CMK (cell line): ENCODE measurements at places on chromosomes 6 and 20.
A peak's percentile ranks its signal among the peaks of the same experiment; 100 is the strongest.

DNA sequence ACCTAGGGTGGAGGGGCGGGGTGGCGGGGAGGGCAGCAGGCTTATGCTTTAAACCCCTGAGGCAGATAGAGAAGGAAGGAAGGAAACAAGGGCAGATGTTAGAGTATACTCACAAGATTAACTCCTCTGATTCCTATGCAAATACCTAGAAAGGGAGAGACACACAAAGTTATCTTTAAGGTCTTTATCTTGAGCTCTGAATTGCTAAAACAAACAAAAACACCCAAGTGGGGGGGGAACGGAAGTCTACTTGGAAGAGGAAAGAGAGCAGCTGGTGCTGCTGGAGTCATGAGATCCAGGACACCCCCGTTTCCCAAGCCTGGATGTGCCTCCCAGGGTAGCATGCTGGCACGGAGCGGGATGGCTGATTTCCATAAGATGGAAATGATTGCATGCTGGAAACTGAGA, 43.4 kb downstream of the PLAGL1 start:
- DNase-seq: peak; percentile 52

GRCh38 chr6:21537637-21538036, 55.9 kb upstream of the SOX4 start:
- no peak for DNase-seq

GRCh38 chr20:53202777-53203176, 230.6 kb downstream of the TSHZ2 start:
- DNase-seq: no peak

DNA sequence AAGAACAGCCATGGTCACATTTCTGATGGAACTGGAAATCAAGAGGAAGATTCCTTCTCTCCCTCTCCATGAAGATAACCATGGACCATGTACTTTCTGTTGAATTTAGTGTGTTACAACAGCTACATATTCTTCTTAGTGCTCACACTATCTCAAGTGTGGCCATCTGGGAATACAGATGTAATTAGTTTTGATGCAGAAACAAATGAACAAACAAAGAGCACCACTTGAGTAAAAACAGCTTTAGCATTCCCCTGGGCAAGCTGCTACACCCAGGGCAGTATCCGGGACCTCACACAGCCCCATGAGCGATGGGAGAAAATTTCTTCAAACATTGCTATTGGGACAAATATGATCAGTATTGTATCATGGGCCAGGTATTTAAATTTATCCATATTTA, 75.2 kb downstream of the RAMACL start:
- DNase-seq: no peak

- DNase-seq: no peak
Observed at GRCh38 chr6:31190488-31190887, 20.0 kb upstream of the POU5F1 start.

GRCh38 chr6:104940893-104941728, 15.8 kb upstream of the LIN28B start:
- no peak for DNase-seq

DNA sequence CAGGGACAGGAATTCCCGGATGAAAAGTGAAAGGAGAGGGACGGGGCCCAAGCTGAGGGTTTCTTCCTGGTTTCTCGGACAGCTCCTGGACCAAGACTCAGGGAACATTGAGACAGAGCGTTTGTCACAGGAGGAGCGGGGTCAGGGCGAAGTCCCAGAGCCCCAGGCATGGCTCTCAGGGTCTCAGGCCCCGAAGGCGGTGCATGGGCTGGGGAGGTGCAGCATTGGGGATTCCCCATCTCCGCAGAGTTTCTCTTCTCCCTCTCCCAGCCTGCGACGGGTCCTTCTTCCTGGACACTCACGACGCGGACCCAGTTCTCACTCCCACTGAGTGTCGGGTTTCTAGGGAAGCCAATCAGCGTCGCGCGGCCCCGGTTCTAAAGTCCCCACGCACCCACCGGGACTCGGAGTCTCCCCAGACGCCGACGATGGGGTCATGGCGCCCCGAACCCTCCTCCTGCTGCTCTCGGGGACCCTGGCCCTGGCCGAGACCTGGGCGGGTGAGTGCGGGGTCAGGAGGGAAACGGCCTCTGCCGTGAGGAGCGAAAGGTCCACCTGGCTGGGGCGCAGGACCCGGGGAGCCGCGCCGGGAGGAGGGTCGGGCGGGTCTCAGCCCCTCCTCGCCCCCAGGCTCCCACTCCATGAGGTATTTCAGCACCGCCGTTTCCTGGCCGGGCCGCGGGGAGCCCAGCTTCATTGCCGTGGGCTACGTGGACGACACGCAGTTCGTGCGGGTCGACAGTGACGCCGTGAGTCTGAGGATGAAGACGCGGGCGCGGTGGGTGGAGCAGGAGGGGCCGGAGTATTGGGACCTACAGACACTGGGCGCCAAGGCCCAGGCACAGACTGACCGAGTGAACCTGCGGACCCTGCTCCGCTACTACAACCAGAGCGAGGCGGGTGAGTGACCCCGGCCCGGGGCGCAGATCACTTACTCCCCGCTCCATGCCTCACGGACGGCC, 54.6 kb upstream of the POLR1H start:
- DNase-seq: no peak

DNA sequence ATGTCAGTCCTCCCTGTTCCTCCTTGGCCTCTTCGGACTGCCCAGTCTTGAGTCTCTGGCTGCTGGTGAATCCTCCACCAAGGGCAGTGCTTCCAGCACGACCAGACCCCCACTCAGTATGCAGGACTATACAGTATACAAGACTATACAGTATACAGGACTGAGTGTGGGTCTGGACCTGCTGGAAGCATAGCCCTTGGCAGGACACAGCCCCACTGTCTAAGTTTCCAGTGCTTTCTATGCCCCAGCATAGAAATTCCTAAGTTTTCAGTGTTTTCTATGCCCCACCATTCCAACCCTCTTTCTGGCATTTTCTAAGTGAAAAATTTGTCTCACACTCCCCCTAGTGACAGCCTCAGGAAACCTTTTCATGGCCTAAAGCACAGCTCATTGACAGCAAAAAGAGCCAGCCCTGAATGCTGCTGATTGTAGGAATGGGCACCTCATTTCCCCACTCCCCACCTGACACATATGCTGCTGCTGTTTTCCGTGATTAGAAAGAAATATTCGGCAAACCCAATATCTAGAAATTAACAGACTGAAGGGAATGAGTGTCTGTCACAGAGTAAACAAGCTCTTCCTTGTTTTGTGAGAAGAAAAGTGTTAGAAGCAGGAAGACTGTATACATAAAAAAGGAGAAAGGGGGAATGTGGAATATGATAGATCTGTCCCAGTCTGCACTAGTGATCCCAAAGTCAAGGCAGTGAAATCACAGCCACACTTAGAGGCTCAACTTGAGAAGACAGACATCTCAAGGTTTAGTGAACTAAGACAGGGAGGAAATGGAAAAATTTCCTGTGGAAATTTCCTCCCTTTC, 206.9 kb downstream of the IBTK start:
- DNase-seq: no peak

DNA sequence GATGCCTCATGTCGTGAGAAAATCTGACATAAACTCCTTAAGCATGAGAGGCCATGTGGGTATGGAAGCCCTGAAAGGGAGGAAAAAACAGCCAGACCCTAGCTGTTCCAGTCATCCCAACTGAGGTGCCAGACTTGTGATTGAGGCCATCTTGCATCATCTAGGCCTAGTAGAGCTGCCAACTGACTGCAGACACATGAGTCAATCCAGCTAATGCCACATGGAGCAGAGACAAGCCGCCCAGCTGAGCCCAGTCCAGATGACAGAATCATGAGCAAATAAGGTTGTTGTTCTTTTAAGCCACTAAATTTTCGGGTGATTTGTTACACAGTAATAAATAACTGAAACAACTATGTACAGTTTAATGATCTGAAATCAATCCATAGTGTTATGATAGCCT, 680.9 kb downstream of the MAFB start:
- no peak for DNase-seq

- no peak for DNase-seq
Observed at GRCh38 chr20:36644032-36644705, 1.8 kb downstream of the SLA2 start.

DNA sequence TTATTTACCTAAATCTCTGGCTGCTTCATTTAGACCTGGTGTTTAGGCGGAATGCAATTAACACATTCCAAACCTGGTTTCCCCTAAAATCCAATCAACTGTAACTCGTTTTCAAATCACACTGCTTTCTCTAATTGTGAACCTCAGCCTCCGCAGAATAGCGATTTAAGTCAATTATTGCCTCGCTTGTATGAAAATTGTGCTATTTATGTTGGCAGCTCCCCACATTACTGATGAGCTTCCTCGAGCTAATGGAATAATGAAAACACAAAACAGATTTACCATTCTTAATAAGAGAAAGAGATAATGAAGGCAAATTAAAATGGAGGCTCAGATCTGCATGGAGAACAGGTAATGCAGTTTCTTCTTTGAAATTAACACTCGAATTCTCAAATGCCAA, 67.9 kb downstream of the SLC2A10 start:
- no peak for DNase-seq

DNA sequence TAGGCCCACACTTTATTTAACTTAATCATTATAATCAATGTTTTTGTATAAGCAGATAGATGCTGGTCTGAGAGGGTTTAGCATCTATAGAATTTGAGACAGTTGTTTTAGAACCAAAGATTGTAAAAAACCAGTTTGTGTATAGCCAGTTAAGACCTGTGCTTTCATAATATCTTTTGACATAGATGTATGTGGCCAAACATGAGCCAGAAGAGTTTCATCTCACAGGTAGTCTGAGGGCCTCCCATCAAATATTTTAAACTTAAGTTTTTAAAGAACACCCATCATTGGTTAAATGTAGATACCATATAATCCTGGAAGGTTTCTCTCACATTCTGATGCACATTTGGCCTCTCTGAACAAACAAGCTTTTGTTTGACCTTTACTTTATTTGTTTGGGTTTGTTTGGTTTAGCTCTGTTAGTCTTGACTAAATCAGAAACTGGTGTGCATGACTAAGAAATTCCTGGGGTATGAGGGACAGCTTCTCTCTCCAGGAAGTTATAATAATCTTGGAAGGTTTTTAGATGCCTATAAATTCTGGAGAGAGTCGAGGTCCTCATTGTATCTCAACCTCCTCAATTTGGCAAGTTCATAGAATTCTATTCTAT, 58.0 kb upstream of the TMEM200A start:
- DNase-seq: no peak

DNA sequence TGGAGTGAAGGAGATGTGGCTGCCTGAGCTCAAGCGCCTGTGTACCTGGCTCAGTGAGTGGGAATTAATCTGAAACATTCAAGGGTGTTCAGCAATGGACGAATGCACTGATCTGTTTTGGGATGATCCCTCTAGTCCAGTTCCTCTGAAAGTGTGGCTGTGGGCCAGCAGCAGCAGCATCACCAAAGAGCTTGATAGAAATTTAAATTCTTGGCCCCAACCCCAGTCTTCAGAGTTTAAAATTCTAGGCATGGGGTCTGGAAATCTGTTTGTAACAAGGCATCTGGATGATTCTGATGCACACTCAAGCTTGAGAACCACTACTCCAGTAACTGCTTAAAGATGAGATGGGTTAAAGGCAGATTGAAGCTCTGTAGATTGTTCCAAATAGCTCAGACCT, 59.2 kb downstream of the STMND1 start:
- DNase-seq: no peak

GRCh38 chr20:50674138-50674825, 17.1 kb downstream of the RIPOR3 start:
- DNase-seq: no peak

- no peak for DNase-seq
Observed at GRCh38 chr6:33166811-33167210, 25.5 kb downstream of the COL11A2 start.

DNA sequence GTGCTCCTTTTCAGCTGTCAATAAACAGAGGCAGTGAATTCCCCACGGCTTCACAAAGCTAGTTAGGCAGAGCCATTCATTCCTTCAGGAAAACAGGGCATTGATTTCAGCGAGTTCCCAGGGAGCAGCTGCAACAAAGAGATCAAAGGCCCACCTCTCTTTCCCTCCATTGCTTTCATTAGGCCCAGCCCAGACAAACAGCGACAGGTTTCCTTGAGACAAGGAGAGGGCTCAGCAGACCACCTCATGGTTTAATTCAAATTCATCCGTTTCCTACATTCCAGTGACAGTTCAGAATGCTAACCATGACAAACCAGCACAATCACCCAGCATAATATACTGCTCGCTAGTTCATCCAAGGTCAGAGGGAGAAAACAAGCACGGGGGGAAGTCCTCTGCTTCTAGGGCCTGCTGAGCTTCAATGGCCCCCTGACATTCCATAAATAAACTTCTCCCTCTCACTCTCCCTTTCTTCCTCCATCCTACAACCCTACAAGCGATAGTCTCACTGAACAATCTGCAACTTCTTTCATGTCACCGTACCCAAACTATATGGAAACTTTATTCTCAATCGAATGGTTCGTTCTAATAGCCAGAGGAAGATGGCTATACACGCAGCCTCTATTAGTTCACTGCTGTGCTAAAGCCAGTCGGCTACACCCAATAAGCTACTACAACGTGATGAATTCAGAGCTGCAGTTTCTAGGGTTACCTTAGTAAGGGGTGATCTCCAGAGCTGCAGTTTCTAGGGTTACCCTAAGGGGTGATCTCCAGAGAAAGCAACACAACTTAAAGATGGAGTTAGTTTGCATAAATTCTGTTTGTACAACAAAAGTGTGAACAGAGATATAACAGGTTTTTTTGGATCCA, 34.7 kb downstream of the PLAGL1 start:
- DNase-seq: no peak

DNA sequence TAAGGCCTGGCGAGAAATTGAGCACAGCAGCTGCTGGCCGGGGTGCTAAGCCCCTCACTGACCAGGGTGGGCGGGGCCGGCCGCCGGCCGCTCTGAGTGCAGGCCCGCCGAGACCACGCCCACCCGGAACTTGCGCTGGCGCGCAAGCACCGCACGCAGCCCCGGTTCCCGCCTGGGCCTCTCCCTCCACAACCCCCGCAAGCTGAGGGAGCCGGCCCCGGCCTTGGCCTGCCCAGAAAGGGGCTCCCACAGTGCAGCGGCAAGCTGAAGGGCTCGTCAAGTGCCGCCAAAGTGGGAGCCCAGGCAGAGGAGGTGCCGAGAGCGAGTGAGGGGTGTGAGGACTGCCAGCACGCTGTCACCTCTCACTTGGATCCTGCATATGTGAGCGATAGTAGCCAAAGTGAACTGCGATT, 251.2 kb downstream of the GJA1 start:
- no peak for DNase-seq

DNA sequence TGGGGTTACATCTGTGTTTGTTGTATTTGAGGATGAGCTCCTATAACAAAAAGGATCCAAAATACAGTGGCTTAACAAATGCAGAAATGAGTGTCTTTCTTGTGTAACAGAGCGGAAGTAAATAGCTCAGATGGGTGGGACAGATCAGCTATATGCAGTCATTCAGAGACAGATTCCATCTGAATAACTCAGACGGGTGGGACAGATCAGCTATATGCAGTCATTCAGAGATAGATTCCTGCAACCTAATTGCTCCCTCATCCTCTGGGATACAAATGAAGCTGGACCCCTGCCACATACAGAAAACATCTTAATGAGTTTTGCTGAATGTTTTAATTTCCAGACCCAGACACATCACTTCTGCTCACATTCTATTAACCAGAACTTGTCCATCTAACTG, 332.3 kb downstream of the BCKDHB start:
- peak; percentile 5 for DNase-seq

GRCh38 chr20:16553684-16554083, 19.6 kb downstream of the KIF16B start:
- no peak for DNase-seq
